ENCODE measurements at places on chromosomes 3 and 15. TPM values are rescaled to one million over a fixed set of nuclear protein-coding genes. Genes with fewer than 3 reads are reported as not detected.

Gene SLC27A2
- total RNA-seq, result 0.21 TPM

Gene ACTL6A
- total RNA-seq, result 33.7 TPM

Gene GRIP2
- total RNA-seq, result 1.2 TPM

Gene MYL3
- total RNA-seq, result 7.6 TPM

Gene PRICKLE2
- 33.6 TPM for total RNA-seq

Data from tibial nerve (tissue), 4 donors.